ENCODE measurements at places on chromosomes 11 and 22.

GRCh38 chr11:35247863-35248262 is 108.9 kb downstream of the CD44 start:
- no peak for DNase-seq

DNA sequence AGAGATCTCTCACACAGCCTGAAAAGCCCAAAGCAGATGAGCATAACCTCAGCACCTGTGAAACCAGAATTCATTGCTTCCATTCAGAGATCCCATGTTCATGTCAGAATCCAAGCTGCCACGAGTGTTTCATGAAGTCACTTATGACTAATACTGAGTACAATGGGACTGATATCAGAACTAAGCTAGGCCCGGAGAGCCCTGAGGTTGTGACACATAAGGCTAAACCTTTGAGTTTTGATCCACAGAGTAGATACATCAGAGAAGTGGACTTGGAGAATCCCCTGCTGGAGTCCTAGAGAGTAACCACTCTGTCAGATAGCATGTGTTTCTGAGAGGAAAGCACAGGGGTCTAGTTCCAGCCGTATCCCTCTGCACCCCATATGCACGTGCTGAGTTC is 890 bp upstream of the GLYATL1 start:
- DNase-seq = no peak

DNA sequence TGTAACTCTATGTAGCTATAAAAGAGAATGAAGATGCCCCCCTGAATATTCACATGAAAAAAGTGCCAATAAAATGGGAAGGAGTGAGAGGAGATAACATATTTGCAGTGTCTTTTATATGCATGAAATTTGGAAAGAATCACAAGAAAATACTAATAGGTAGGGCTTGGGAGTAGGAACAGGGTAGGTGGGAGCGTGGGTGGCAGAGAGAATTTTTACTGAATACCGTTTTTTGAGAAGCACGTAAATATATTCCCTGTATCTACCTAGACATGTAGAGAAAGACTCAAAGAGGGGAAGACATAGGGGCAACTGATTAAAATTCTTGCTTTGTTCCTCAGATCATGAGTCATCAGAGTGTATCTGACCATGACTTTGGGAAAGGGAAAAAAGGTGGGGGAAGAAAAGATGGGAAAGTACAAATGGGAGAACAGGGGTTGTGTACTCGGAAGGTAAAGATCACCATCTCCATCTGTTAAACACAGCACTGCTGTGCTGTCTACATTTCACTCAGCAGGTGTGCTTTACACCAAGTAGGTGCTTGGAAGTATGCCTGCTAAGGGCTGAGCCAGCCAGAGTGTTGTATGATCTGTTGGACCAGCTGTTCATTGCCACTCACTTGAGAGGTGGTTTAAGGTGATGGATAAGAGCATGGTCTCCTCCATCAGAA is 16.0 kb downstream of the PRR5L start:
- no peak for DNase-seq

GRCh38 chr11:61507012-61507768 is 1.4 kb upstream of the LRRC10B start:
- no peak for DNase-seq

- no peak for DNase-seq
These were observed 23.6 kb upstream of the RNASEH2C start for GRCh38 chr11:65744026-65744698.

GRCh38 chr22:25697181-25697664 is 44.8 kb upstream of the MYO18B start:
- no peak for DNase-seq

- DNase-seq = no peak
These were observed 37.5 kb downstream of the EHF start for GRCh38 chr11:34658071-34659015.

GRCh38 chr11:125228445-125228844 is 63.9 kb downstream of the PKNOX2 start:
- no peak for DNase-seq

DNA sequence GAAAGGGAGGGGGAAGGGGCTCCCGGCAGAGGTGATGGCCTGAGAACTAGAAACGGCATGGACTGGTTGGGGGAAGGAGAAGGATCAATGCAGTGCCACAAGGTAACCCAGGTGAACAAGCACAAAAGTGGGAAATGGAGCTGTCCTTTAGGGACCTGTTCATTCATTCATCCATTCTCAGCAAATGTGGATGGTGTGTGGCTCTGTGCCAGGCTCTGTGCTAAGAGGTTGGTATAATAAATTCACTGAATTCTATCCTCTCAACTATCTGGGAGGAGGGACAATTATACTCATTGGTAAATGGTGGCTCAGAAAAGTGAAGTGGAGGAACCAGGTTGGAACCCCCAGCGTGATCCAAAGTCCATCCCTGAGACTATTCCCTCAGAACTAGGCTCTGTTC is 18.6 kb upstream of the ARAP1 start:
- DNase-seq = no peak

DNA sequence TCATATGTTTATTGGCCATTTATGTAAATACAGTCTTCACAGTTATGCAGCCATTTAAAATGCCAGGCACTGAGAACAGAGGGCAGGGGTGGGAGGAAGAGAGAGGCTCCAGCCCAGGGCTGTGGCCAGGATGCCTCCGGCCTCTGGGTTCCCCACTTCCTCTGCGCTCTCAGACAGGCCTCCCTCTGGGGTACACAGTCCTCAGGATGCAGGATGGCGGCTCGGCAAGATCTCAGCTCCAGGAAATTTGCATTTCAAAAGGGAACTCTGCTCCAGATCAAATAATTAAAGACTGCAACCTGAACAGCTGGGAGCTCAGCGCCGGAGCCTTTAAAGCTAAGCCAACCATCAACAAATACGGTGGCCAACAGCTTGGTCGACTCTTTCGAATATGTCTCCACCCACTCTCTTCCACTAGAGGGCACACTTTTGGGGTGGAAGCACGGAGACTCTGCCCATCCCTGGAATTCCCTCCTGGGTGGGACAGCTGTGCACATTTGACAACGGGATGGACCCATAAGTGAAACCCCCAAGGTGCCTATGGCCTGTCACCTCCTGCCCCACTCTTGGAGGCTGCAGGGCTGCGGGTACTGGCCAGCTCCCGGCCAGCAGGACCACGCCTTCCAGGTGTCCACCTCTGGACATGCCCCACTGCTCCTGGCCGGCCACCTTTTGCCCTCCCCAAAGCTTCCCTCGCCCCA is 1044.7 kb downstream of the BRD1 start:
- DNase-seq = no peak

GRCh38 chr22:38243007-38243765 is 29.6 kb downstream of the TMEM184B start:
- no peak for DNase-seq

GRCh38 chr11:78420796-78421209 is 3.2 kb upstream of the GAB2 start:
- peak; percentile 74 for DNase-seq

DNA sequence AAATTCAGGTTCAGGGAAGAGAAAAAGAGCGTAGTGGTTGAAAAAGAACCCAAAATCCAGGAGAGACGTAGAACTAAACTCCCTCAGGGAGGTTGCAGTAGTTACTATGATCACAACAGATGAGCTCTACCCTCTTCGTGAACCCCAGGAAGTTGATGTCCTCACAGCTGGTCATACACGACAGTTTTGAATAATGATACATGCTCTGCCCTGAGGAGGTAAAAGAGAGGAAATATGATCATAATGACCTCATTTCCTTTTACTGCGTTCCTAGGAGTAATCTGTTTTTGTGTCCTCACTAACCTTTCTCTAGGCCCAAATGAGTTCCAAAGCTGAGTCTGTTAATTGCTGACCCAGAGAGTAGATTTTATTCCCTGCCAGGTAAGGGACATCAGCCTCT is 1.3 kb downstream of the PATE2 start:
- DNase-seq = no peak

- DNase-seq = peak; percentile 19
These were observed 55.7 kb upstream of the SHANK2 start for GRCh38 chr11:71307811-71308645.

DNA sequence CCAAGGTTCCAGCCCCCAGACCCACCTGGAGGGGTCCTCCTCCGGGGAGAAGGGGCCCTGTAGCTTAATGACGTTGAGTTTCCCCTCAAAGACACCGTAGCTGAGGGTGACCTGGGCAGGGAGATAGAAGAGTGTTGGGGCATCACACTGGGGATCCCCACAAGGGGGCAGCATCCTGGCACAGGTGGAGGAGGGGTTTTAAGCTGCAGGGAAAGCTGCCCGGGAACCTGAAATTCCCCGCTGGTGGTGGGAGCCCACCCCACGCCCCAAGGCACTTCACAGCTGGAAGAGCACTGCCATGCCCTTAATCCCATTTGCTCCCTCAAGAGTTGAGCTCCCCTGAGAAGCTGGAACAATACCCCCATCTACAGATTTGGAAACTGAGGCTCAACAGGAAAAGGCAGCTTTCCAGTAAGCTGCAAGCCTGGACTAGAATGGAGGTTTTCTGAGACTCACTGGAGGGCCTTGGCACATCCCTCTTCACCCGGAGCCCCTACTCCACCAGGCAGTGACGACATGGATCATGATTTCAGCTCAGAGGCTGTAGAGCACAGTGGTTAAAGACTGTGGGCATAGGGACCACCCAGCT is 13.7 kb downstream of the MFNG start:
- no peak for DNase-seq

DNA sequence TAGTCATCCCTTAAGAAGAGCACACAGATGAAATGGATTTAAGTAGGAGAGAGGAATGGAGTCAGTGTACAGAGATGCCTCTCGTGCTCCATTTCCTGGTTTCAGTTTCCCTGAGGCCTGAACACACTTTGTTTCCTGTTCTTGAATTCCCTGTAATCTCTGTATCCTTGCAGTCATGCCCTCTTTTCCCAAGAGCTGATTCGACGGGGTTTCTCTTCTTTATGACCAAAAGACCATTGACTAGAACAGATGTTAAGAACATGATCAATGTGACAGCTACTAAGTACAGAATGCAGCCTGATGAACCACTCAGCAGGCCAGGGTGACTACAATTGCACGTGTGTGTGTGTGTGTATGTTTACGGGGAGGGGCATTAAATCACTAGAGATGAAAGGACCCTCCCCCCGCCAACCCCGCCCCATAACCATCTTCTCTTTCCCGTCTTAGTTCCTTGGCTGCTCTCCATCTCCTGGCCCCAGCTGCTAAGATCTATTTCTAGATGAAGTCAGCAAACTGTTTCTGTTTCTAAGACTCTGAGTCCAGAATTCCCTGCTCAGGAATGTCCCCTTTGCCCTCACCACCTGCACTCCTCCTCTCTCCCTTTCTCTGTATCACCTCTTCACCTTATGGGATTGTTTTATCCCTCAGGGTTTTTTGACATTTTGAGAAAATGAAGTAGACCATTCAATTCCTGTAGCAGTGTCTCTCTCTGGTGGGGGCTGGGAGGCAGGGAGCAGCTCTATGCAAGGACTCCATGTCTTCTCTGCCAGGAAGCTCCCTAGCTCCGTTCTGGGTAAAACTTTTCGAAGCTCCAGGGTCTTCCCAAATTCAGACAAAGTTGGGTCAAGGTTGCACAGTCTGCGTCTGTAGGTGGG is 26.0 kb downstream of the SLC22A6 start:
- DNase-seq = no peak

GRCh38 chr22:26342745-26343410 is 86.2 kb upstream of the ASPHD2 start:
- DNase-seq = no peak

- DNase-seq = peak; percentile 91
These were observed at the start of gene CTSF for GRCh38 chr11:66568124-66568916. TSS of gene CTSF (minus strand) at chr11:66568606. CDS start at chr11:66568486, 120 bp downstream.

GRCh38 chr11:102115557-102115956 is 5.3 kb downstream of the YAP1 start:
- no peak for DNase-seq

- no peak for DNase-seq
These were observed 48.9 kb downstream of the CDPF1 start for GRCh38 chr22:46201059-46201757.

DNA sequence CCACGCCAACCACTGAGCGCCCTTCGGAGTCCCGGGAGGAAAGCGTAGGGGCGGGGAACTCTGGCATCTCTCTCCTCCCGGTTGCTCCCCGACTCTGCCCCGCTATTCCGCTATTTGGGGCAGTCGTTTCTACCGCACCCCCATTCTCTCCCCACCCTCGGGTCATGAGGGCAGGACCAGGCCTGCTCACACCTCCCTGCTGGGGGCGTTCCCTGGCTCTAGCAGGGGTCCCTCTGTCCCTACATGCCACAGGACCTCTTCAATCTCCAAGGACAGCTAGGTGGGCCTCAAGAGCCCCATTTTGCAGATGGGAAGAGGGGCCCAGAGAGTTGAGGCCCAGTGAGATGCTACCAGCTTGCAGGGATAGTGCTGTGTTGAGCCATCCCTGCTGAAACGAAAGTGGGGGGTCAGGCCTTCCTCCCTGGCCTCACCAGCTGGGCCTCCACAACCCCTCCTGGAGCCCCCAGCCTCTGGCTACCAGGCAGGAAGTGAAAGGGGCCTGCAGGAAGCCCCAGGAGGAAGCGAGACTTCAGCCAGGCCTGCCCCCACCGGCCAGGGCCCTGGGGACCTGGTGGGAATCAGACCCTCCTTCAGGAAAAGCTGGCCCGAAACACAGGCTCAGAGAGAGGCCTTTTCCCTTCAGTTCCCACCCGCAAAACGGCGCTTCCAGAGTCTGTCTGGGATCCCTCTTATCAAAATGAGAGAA is 5.5 kb upstream of the SHISA8 start:
- no peak for DNase-seq

- DNase-seq = peak; percentile 24
These were observed 119.7 kb upstream of the CD82 start for GRCh38 chr11:44445500-44446365.

- no peak for DNase-seq
These were observed 121.5 kb downstream of the FAM76B start for GRCh38 chr11:95668131-95668530.

DNA sequence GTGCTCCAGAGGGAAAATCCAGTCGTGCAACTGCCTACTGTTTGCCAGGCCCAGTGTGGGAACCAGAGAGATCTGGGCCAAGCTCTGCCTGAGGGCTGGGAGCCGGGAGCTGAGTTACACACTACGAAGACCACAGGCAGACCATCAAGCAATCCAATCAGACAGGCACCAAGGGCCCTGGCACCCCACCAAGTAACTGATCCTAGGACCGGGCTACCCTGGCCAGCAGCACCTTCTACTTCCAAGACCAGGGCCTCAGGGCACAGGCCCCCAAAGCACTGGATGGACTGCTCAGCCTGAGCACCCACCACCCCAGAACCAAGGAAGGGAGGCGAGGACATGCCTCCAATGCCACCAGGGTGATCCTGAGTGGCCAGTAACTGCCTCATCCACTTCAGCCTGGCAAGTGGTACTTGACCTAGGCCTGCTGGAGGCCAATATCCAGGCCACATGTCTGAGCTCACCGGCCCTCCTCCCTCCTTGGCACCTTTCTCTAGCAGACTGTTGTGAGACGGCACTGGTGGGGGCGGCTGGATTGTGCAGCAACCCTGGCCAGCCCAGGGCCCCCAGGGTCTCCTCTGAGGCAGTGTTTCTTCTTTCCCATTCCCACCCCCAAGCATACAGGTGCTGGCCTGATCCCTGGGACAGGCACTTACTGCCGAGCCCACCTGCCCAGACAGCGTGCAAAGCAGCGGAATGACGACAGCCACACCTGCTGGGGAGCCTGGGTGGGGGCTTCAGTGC is 20.7 kb upstream of the ARFGAP3 start:
- no peak for DNase-seq

GRCh38 chr11:32333320-32333991 is 101.9 kb downstream of the WT1 start:
- DNase-seq = peak; percentile 72

GRCh38 chr11:86068138-86068871 is 579 bp downstream of the PICALM start:
- DNase-seq = peak; percentile 79

GRCh38 chr11:73653996-73654395 is 7.6 kb downstream of the PLEKHB1 start:
- no peak for DNase-seq

- DNase-seq = no peak
These were observed 65.2 kb downstream of the CABIN1 start for GRCh38 chr22:24076091-24076867.
